ENCODE measurements at places on chromosomes 13 and 19.

DNA sequence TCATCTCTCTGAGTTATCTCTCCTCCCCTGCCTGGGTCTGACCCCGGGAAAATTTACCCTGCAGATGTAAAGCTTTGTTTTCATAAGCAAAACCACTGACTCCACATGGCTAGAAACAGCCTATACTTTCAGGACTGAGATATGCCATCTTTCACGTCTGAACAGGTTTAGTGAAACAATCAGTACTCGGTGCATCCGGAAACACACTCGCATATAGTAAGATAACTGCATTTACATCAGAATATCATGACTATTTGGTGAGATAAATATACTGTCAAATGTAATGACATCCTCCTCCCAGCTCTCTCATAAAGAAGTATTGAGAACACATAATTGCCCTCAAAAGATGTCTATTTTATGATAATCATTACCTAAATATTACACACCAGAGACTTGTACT, 172.8 kb downstream of the EFNB2 start:
- no peak for DNase-seq

GRCh38 chr13:113053376-113053775, 52.2 kb upstream of the F7 start:
- no peak for DNase-seq

DNA sequence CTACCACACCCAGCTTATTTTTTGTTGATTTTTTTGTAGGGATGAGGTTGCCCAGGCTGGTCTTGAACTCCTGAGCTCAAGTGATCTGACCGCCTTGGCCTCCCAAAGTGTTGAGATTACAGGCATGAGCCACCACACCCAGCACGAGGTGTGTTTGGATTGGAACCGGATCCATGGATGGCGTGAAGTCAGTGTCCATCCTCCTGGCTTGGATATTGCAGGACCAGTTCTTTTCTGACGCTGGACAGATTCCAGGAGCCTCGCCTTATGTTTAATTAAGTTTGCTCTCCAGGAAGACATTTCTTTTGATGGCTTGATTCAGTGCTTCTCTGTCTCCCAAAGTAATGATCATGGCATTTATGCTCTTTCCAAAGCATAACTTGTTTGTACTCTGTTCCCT, 14.4 kb upstream of the RFXAP start:
- DNase-seq, result no peak

- no peak for DNase-seq
Observed at GRCh38 chr13:101520672-101521071, 68.2 kb downstream of the ITGBL1 start.

- no peak for DNase-seq
Observed at GRCh38 chr13:20544201-20544923, 18.7 kb upstream of the CRYL1 start.

GRCh38 chr19:35715981-35716800, 1.6 kb upstream of the KMT2B start:
- no peak for DNase-seq

DNA sequence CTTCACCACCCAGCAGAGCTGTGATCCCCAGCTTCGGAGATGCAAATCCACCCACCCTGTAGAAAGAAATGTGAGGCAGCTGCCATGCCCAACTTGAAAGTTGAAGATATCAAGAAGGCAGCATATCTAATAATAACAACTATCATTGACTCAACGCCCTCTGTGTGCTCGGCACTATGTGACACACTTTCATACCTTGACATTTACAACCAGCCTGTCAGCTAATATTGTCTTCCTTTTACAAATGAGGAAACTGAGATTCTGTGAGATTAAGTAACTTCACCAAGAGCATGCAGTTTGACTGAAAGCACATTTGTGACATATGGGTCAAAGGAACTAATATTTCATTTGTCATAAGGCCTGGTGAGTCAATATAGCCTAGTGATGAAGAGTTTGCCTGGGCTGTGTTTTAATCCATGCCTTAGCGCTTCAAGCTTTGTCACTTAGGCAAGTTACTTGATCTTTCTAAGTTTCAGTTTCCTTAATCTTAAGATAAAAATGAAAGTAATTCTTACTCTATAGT, 137.0 kb downstream of the FLT1 start:
- no peak for DNase-seq

DNA sequence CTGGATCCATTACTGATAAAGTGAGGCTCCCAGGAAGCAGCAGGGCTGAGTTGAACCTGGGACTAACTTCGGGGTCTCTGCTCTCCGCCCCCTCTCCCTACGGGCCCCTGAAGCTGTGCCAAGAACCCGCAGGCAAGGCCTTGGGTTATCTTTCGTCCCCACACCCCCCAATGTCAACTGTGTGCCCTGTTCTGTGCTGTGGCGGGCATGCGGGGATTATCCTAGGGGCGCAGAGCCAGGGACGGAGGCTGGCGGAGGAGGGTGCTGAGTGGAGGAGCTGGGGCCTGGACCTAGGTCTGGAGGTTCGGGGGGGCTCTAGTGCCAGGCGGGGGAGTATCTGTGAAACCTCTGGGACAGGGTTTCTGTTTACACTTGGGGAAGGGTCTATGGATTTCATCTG, 26.4 kb downstream of the RFX1 start:
- DNase-seq, result no peak
